ENCODE measurements at places on chromosomes 1 and 21.
A peak's percentile ranks its signal among the peaks of the same experiment; 100 is the strongest.

- no peak for DNase-seq
These were observed 13.0 kb upstream of the ANGPTL7 start for GRCh38 chr1:11176081-11176706.

- DNase-seq, result no peak
These were observed 62.5 kb downstream of the WNT9A start for GRCh38 chr1:227885135-227885647.

- no peak for DNase-seq
These were observed 304.6 kb upstream of the FAM78B start for GRCh38 chr1:166471359-166471758.

- DNase-seq, result no peak
These were observed 3.9 kb downstream of the UAP1 start for GRCh38 chr1:162565460-162565859.

DNA sequence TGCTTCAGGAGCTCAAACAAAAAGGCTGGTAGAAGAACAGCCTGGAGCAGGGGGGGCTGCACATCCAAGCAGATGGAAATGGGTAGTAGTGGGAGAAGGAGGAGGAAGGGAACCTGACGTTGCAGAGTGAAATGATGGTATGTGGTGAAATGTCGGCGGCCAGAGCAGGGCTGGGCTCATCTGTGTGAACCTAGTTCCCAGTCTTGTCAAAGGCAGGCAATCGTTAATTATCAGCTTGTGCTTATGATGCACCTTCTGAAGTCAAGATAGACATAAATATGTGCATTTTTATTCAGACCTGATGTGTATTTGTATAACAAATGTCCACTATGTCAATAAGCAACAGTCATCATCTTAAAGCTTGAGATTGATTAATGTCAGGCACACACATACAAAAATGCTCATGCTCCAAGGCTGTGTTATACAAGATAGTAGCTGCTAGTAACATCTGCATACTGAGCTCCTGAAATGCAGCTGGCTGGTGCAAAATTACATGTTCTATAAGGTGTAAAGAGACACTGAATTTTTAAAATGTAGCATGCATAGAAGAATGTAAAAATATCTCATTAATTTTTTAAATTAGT is 10.6 kb upstream of the ATP6V1G3 start:
- no peak for DNase-seq

DNA sequence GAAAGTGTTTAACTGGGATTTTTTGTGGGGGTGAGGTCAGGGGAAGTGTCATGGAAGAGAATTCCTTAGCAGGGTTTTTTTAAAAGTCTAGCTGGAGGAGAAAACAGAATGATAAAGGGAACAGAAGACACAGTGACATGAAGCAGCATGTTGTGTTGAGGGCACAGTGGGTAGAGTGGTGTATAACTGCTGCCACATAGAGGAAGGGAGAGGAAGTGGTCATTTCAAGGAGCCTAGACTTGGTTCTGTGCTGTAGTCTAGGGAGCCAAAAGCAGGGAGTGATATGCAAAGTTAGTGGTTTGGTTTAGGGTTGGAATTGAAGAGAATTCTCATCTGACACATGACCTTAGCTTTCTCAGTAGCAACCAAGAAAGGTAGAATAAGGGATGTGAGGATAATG is 10.2 kb downstream of the EEIG2 start:
- no peak for DNase-seq

DNA sequence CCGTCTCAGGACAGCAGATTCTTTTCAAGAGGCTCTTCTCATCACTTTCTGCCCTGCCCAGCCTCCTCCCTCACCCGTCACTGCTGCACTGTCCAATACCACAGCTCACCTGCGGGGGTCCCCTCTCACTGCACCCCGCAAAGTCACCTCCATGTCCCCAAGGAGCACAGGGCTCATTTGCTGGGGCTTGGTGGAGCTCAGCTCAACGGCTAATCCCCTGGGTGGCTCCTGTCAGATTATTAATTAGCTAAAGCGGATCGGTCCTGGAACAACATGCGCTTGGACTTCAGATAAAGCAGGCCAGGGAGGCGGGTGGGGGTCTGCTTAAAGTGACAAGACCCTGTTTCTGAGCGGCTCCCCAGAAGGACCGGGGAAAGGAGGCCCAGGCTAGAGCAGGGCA is 43.1 kb downstream of the CASZ1 start:
- no peak for DNase-seq

- no peak for DNase-seq
These were observed 31.8 kb upstream of the ENO1 start for GRCh38 chr1:8910331-8910730.

GRCh38 chr1:150881331-150882070 is 5.1 kb upstream of the ARNT start:
- no peak for DNase-seq

GRCh38 chr1:227321035-227321434 is 2.7 kb upstream of the CDC42BPA start:
- DNase-seq, result no peak

- DNase-seq, result no peak
These were observed 138.3 kb upstream of the SNX7 start for GRCh38 chr1:98523256-98523655.

DNA sequence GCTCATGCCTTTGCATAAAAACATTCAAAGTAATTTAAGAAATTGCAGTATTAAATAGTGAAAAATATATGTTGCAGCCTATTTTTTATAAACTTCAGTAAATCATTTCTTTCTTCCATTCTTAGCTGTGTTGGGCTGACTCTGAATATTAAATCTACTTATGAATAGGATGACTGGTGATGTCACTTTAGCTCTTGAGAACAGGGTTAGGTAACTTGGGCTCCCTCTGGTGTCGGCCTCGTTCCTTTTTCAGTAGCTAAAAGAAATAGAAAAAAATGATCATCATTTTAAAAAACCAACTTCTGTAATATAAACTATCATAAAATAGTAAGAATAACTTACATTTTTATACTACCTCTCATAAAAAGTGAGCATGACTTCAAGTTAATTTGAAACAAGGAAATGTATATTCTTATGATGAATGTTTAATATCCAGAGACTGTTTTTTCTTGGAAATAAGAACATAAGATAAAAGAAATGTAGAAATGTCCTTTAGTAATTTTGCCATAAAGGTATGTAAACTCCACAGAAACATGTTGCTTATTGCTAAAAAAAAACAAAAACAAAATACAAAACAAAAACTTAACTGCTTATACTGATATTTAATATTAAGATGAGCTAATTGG is 26.8 kb upstream of the NCAM2 start:
- no peak for DNase-seq

GRCh38 chr1:217189362-217189761 is 441.5 kb downstream of the GPATCH2 start:
- DNase-seq, result no peak

DNA sequence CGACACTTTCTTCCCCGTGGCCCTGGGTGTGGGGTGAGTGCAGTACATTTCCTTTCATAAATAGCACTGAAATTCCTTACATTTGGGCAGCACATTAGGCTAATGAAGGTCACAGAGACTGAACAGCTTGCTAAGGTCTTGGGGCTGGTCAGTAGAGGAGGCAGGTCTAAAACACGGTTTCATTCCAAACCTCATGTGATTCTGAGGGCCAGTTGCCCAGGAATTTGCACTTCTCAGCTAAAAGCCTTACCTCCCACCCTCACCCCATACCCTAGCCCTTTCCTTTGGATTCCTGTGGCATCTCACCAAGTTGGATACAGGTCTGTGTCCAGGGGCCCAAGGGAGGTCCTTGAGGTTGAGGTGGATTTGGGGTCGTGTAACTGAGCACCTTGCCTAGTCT is 147.8 kb upstream of the CD34 start:
- no peak for DNase-seq

- DNase-seq, result no peak
These were observed 81.6 kb downstream of the ZP4 start for GRCh38 chr1:237809099-237809498.

DNA sequence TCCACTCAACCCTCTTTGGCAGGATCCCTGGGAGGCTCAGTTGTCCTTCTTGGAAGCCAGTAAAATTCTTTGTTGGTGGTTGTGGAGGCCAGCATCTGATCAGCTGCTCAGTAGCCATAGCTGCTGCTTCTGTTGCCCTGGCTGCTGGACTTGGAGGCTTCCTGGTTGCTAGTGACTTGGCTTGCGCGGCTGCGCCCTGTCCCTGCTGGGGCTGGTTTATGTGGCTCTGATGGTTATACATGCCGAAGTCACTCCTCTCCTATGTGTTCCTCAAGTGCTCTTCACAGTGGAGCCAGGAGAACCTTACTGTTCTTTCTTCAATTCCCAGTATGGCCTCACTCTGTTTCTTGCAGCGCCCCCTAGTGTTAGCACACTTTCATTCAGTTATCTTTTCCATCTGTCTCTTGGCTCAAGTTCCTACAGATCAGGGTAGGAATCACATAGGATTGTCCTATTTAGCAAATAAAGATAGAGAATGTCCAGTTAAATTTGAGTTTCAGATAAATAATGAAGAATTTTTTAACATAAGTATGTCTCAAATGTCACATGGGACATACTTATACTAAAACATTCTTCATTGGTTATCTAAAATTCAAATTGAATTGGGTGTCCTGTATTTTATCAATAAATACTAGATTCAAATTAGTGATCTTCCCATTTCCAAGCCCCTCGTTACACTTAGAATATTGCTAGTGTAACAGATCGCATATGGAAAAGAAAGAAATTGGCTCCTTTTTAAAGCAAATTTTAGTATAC is 176.5 kb downstream of the TGFB2 start:
- DNase-seq, result no peak

DNA sequence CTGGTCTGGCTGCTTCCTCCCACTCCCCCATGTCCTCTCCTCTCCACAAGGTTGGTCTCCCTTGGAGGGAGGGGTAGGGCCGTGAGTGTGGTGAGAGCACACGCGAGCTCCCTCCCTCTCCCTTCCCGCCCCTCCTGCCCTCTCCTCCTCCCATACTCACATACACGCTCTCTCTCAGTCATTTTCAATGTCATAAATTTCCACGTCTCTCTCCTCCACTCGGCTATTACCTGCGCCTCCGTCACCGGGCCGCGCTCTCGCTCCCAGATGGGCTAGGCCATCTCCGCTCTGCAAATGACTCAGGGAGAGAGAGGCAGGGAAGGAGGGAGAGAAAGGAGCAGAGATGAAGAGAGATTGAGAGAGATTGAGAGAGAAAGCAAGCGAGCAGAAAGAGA is 36.7 kb upstream of the DMBX1 start:
- DNase-seq, result no peak

DNA sequence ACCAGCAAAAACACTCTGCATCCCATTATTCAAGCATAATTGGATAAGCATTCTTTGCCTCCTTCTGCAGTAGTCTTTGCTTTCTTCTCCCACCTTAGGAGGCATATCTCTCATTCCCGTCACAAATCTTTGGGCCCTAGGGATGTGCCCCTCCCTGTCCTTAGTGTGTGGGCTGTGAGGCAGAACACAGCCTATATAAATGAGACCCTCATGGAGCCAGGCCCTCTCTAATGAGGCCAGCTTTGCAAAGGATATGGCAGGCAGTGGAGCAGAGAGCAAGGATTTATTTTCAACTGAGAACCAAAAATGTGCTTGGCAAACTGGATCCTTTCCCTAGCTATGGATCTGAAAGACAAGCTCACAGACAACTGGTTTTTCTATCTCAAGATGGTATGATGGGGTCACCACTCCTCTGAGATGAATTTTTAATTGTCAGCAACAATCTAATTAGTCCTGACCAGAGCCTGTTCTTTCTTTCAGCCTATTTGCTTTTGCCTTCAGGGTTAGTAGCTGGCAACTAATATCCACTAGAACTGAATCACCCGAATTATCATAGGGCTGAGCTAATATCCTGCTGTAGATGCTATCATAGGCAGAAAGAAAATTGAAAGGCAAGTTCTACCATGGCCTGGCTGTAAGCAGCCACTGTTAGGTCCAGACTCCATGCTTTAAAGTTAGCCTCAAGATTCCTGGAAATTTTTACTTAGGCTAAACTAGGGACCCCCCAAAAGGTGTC is 134.2 kb downstream of the SYT2 start:
- no peak for DNase-seq

- DNase-seq, result no peak
These were observed 3.3 kb upstream of the SPATA1 start for GRCh38 chr1:84502927-84503326.

DNA sequence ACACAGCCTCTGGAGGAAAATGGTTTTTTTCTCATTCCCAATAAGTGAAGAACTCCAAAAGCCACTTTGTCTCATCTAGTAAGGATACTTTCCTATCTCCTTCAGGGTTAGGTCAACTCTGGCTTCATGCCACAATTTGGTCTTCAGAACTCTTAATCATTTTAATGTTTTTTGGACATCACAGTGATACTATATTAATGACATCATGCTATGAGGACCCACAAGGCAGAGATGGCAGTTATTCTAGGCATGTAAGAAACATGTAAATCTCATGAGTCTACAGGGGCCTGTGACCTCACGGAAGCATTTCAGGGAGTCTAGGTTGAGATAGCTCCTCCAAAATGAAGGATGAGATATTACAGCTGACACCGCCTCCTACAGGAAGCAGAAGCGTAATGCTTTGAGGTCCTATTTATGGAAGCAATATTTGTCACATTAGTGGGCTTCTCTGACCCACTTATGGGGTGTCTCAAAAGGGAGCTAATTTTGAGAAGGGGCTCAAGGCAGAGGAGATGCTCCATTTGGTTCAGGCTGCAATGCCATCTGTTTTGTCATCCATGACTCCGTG is 5.0 kb upstream of the GPR137B start:
- no peak for DNase-seq

- no peak for DNase-seq
These were observed 1017.0 kb downstream of the MRPL39 start for GRCh38 chr21:24590261-24590660.

- DNase-seq, result no peak
These were observed 3.1 kb upstream of the SHISA4 start for GRCh38 chr1:201885531-201886075.

DNA sequence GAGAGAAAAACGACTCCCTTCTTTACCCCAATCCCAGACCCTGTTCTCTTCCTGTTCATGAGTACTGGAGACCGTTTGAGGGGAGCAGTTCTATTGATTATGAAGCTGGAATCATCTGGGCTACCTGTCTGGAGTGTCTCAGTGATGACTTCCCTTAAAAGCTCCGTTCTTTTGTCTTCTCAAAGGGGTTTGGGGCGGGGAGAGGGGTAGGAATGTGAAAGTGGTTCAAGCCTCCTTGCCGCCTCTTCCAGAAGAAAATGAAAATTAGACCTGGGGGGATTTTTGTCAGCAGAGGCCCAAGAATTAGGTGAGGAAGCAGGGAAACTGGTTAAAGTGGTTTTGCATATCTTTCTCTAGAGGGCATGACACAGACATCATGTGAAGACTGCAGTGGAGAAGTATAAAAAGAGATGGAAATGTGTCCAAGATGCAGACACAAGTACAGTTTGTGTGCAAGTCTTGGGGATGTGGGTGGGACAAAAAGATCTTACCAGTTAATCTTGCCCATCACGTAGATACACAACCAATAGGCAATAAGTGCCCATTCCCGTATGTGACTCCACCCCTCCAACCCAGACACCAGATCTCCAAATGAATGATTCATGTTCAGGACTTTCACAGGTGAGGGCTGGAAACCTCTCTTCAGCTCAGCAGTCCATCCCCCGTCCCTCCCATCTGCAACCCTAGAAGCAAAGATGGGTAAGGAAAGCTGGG is 470 bp upstream of the MTMR11 start:
- DNase-seq, result no peak

- DNase-seq, result no peak
These were observed 5.3 kb downstream of the IGSF9 start for GRCh38 chr1:159940006-159940620.

GRCh38 chr1:31511848-31512615 is 64.3 kb upstream of the TINAGL1 start:
- no peak for DNase-seq

- peak; percentile 15 for DNase-seq
These were observed at the start of gene KDM5B for GRCh38 chr1:202807926-202808757. KDM5B (minus strand) TSS chr1:202808421; CDS start chr1:202808305, 116 bp downstream.
